ENCODE measurements at places on chromosomes 1 and 21.

- no peak for DNase-seq
These were observed 59.6 kb upstream of the CYYR1 start for GRCh38 chr21:26632691-26633090.

DNA sequence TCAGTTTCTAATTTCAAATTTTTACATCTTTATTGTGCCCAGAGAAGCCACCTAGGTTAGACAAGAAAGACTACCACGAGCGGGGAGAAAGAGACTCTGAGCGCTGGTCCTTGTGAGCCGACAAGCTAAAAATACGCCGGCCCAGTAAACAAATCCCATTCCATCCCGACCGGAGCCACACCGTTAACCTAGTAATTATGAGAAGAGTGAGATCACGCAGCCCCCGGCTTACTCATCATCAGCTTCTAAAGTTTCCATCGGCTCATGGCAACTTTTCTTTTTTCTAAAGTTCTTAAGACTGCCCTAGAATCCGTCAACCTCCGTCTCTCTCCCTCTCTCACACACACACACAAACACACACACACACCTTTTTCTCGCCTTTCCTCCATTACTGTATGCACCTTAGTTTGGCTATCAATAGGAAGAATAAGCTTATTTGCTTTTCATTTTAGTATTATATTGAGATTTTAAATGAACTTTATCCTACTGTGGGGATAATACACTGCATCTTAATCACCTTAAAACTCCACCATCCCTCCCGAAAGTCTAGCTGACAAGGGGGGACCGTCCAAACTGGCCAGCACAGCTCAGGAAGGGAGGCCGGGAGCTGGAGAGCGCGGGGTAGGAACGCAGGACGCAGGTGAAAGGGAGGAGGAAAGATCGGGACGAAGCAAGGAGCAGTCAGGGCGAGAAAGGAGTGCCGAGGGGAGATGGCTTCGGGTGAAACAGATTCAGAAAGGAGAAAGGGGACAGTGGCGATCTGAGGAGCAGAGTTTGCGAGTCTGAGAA lies 728 bp downstream of the OTUD7B start:
- DNase-seq: peak; percentile 83

DNA sequence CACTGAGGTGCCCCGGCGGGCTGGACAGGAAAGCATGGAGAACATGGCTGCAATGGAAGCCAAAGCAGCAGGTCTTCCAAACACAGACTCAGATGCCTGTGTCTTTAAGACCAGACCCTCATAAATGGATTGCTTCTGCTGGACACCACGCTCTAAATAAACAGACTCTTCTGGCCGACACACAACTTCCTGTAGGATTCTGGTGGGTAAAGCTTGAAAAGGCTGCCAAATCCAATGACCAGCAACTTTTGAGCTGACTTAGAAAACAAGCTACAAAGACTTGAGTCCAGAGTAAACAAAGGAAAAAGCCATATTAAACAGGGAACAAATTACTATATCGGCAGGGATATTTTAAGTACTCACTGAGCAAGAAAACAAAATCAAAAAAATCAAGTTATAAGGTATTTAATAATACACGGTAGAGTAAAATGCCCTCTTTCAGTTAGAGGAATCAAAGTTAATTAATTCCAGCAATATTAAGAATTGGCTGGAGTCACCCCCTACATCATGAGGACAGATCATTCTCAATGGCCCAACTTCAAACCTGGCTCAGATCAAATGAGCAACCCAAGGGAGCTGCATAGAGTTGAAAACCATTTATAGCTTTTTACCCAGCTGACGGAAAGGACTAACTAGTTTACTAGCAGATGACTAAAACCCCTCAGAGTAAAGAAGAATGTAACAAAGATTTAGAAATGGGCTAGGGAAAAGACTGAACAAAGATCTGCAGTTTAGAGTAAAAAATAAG lies 102.4 kb downstream of the TGFBR3 start:
- DNase-seq: no peak

- DNase-seq: no peak
These were observed 30.6 kb downstream of the RGS2 start for GRCh38 chr1:192839162-192840066.

- DNase-seq: no peak
These were observed 38.7 kb upstream of the NEK7 start for GRCh38 chr1:198118134-198118533.

GRCh38 chr1:6179564-6180175 lies 451 bp downstream of the CHD5 start:
- no peak for DNase-seq

DNA sequence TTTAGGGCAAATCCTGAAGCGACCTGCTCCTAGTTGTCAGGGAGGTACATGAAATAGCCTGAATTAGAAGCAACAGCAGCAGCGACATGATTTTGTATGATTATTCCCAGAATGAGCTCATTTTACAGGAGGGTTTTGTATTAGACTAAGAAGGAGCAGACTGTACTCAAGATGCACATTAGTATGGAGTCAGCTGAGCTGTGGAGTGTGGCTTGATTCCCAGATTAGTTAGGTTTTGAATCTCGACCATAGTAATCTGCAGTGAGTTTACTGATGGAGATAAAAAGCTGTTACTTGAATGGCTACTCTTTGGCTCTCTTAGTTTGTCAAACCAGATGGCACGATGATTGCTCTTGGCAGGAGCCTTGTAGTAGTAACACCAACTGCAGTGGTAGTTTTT lies 143.1 kb downstream of the PHTF1 start:
- no peak for DNase-seq

- DNase-seq: no peak
These were observed 143.1 kb downstream of the S1PR1 start for GRCh38 chr1:101379950-101380349.

GRCh38 chr1:108617008-108617723 lies 43.7 kb downstream of the HENMT1 start:
- no peak for DNase-seq

DNA sequence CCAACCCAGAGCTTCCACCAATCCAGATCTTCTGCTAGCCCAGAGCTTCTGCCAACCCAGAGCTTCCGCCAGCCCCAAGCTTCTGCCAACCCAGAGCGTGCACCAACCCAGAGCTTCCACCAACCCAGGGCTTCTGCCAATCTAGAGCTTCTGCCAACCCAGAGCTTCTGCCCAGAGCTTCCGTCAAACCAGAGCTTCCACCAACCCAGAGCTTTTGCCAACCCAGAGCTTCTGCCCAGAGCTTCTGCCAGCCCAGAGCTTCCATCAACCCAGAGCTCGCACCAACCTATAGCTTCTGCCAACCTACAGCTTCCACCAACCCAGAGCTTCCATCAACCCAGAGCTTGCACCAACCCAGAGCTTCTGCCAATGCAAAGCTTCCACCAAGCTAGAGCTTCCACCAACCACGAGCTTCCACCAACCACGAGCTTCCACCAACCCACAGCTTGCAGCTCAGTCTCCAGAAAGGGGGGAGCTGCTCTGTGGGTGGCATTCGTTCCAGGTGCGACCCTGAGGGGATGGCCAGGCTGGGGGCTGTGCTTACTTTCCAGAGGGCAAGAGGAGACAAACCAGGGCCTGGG lies 23.8 kb downstream of the CRYAA start:
- DNase-seq: no peak

DNA sequence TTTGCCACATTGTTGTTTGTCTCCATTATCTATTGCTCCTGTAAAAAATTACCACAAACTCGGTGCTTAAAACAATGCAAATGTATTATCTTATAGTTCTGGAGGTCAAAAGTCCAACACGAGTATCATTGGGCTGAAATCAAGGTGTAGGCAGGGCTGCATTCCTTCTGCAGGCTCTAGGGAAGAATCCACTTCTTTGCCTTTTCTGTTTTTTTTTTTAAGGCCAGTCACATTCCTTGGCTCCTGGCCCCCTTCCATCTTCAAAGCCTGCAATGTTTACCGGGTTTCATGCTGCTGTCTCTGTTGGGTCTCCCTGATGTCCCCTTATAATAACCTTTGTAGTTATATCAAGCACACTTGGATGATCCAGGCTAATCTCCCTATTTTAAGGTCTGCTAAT lies 212.7 kb downstream of the PTBP2 start:
- no peak for DNase-seq

DNA sequence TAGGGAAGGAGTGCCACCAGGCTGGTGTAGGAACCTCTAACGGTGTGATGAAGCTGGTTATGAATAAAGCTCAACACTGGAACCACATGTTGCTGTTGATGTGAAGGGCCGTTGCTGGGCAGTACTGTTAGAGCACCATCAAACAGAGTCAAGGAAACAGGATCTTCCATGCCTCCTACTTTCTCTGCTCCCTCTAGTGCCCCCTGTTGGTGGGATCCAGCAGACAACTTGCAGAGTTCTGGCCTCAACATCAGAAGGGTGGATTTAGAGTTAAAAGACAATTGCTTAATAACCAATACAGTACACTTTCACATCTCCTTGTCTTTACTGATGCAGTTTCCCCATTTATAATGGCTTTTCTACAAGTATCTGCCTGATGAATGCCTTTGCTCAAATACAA lies 336.4 kb downstream of the NTNG1 start:
- DNase-seq: no peak

DNA sequence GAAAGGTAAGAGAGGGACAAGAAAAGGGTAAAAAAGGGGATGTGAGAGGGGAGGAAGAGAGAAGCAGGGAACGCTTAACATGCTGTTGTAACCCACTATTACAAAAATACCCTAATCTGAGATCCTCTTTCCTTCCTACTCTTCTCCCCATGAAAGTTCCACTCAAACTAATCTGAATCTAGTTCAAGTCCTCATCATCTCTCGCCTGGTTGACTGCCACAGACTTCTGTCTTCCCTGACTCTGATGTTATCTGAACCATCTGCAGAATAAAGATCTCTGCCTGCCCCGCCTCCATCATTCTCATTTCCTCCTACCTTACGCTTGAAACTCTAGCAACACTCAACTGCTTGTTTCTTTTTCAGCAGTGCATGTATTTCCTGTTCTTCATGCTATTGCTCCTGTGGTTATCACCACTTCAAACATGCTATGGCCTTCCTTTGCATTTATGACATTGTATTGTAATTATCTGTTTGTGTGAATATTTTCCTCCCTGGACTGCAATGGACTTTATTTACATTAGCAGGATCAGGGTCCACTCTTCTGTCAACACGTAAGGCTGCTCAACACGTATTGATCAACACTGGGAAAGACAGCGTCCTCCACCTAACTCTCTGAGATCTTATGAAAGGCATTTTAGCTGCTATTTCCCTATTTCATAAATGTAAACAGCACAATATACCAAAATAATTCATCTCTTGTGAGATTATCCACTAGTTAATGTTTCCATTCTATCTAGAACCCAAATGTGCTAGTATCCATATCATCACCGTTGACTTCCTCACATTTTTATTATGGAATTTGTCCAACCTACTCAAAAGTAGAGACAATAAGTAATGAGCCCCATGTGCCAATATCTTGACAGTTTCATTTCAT lies 215.5 kb upstream of the USP25 start:
- DNase-seq: peak; percentile 4

DNA sequence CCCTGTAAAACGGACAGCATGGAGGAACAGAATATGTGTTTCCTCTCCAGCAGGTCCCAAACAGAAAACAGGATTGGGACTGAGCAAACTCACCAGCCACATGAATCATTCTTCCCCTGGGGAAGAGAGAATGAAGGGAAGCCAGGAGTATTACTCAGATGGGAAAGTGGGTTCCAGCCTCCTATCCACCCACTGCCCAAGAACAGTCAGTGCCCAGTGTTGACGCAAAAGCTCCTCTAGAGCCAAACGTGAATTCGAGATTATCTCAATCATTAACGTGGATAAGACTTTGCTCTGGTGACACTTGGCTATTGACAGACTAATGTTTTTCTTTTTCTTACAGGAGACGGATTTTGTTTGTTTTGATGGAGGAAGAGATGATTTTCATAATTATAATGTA lies 9.3 kb downstream of the MIA3 start:
- peak; percentile 13 for DNase-seq

DNA sequence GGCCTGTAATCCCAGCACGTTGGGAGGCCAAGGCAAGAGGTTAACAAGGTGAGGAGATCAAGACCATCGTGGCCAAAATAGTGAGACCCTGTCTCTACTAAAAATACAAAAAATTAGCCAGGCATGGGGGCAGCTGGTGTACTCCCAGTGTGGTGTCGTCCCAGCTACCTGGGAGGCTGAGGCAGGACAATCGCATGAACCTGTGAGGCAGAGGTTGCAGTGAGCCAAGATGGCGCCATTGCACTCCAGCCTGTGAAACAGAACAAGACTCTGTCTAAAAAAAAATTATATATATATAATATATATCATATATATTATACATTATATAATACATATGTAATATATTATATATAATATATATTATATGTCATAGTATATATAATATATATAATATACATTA lies 249.2 kb upstream of the TPTE start:
- DNase-seq: peak; percentile 46

- no peak for DNase-seq
These were observed 108.2 kb upstream of the COL6A1 start for GRCh38 chr21:45873418-45873817.

- peak; percentile 26 for DNase-seq
These were observed 1.6 kb upstream of the AJAP1 start for GRCh38 chr1:4652631-4653327.

GRCh38 chr1:28807046-28807445 lies 4.9 kb upstream of the OPRD1 start:
- DNase-seq: no peak

- DNase-seq: no peak
These were observed 30.6 kb downstream of the ZC3H11B start for GRCh38 chr1:219582296-219582695.

DNA sequence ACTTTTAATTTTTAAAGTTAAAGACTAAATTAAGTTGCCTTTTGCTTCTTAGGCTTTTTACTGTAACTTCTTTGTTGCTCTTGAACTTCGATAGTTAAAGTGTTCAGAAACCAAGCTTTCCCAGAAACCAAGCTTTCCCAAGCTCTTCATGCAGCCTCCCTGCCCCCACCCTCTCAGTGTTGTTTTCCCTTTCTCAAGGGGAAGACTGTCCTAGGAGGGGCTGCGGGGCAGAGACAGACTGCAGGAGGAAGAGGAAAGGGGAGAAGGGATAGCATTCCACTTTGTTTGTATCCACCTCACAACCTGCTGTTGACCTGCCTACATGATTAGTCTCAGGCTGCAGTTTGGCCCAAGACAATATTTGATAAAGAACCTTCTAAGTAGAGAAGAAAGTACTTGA lies 39.0 kb upstream of the DIPK1A start:
- no peak for DNase-seq

DNA sequence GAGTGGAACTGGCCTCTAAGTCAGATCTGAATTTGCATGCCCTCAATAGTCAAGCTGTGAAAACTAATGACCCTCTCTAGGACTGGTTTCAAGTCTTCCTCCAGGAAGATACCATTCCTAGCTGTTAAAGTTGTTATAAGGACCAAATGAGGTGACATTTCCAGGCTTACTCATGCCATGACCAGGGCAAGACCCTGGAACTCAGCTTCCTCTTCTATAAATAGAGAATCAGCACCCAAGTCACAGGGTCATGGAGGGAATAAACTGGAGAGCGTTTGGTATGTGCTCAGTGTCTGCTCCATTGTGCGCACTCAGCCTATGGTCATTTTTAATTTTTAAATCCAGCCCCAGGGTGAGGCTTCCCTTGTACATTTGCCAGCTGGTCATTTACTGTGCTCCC lies 2.5 kb downstream of the S100A9 start:
- DNase-seq: no peak

- peak; percentile 76 for DNase-seq
These were observed 493.8 kb upstream of the CHRM3 start for GRCh38 chr1:238892612-238893011.

GRCh38 chr1:155598842-155599331 lies 11.1 kb upstream of the MSTO1 start:
- peak; percentile 14 for DNase-seq

Measured in renal cortical epithelial cell (primary cell).